ENCODE measurements at places on chromosomes 3 and 15. TPM values are rescaled to one million over a fixed set of nuclear protein-coding genes. Genes with fewer than 3 reads are reported as not detected.

DNA sequence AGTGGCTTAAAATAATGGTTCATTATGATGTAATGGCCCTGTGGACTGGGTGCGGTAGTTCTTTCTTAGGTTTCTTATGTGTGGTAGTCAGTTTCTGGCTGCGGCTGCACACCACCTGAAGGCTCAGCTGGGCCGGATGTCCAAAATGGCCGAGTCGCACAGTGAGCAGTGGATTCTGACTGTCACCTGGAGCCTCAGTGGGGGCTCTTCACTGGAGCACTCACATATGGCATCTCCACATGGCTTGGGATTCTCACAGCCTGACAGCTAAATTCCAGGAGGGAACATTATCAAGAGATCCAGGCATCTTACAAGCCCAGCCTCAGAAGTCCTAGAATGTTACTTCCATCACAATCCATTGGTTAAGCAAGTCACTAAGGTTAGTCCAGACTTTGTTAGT is 26.8 kb upstream of the ALDH1L1 start:
- H3K4me1 ChIP-seq: peaks cover 44% of the 10 kb centered on the region
- no peak for DNase-seq
- H3K27ac ChIP-seq: peak overlapping the region; percentile 95
- H3K4me3 ChIP-seq: no peak overlapping the region

DNA sequence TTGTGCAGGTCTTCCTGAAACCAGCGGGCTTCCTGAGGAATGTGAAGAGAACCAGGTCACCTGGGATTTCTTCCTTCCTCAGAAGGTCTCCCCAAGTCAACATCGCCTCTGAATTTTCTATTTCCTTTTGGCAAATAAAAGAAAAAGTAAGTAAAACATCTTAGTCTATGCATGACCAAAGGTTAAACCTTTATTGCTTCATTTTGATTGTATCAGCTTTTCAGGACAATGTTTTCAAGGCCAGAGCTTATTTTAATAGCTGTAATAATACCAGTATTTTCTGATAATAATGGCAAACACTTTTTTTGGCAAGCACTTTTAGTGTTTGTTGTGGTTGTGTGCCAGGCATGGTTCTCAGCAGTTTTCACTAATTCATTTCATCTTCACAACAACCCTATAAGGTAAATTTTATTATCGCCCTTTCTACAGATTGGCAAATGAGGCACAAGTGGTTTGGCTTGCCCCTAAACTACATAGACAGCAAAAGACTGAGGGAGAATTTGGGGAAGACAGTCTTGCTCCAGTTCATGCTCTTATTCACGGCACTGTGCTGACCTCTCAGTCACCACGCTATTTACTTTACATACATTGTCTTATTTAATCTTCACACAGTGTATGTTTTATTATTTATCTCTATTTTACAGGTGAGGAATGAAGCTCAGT is 110.4 kb downstream of the RPL22L1 start:
- H3K27me3 ChIP-seq: no peaks in the 10 kb centered on the region
- no peaks in the 10 kb centered on the region for H3K4me1 ChIP-seq
- DNase-seq: no peak
- H3K36me3 ChIP-seq: no peaks in the 10 kb centered on the region

DNA sequence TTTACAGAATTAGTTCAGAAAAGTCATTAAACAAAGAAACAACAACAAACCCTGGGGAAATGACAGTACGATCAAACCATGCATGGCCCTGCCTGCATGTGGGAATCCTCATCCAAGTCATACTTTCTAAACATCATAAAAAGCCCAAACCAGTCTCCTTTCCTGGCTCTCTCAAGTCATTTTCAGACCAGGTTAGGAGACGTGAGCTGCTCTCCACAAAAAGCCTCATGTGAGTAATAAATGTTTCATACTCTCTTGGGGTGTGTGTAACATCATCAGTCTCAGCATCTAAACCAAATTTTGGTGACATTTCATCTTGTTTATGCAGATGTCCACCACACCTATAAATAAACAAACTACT is 18.9 kb downstream of the GREM1 start:
- peaks cover 23% of the 10 kb centered on the region for H3K27me3 ChIP-seq
- no peaks in the 10 kb centered on the region for H3K36me3 ChIP-seq
- no peaks in the 10 kb centered on the region for H3K4me1 ChIP-seq

GRCh38 chr3:146414010-146414409 is 55.4 kb downstream of the PLSCR2 start:
- H3K36me3 ChIP-seq: no peaks in the 10 kb centered on the region
- no peak overlapping the region for H3K4me3 ChIP-seq
- no peak overlapping the region for H3K27ac ChIP-seq
- no peaks in the 10 kb centered on the region for H3K4me1 ChIP-seq

GRCh38 chr3:182108371-182108770 is 396.6 kb downstream of the SOX2 start:
- H3K27me3 ChIP-seq: no peaks in the 10 kb centered on the region
- no peaks in the 10 kb centered on the region for H3K36me3 ChIP-seq
- no peak for DNase-seq
- no peak overlapping the region for H3K4me3 ChIP-seq

- DNase-seq: no peak
- H3K36me3 ChIP-seq: no peaks in the 10 kb centered on the region
- H3K27ac ChIP-seq: no peak overlapping the region
These were observed 62.7 kb downstream of the EEFSEC start for GRCh38 chr3:128215800-128216495.

DNA sequence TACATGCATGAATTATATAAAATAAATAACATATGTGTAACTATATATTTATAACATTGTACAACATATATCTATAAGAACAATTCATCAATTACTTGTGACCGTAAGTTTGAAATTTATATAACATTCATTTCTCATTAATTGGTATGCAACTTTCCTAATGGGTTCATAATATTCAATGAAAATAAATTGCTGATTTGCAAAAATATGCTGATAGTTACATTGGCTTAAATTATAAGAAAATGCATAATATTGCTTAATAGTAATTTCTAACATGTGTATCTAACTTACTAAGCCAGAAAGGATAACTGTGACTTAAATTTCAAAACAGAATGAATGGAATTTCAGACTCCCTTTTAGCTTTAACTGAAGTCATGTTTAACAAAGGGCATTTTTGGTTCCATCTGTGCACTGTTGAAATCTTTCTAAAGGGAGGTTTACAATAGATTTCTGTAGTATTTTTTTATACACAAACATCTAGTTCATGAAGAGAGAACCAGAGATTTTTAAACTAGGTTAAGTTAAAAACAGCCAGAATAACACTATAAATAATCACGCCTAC is 310.9 kb downstream of the TBC1D5 start:
- DNase-seq: no peak
- H3K4me3 ChIP-seq: no peak overlapping the region
- no peaks in the 10 kb centered on the region for H3K27me3 ChIP-seq
- no peaks in the 10 kb centered on the region for H3K4me1 ChIP-seq
- no peak overlapping the region for H3K27ac ChIP-seq

- H3K4me1 ChIP-seq: no peaks in the 10 kb centered on the region
- H3K4me3 ChIP-seq: no peak overlapping the region
- no peak overlapping the region for H3K27ac ChIP-seq
- H3K36me3 ChIP-seq: no peaks in the 10 kb centered on the region
These were observed 4.8 kb downstream of the ADAMTSL3 start for GRCh38 chr15:83658430-83659416.

- DNase-seq: no peak
- no peak overlapping the region for H3K4me3 ChIP-seq
- no peak overlapping the region for H3K27ac ChIP-seq
These were observed 20.8 kb downstream of the FAM174B start for GRCh38 chr15:92634671-92635201.

The TP63 gene
- total RNA-seq: 4.9 TPM

DNA sequence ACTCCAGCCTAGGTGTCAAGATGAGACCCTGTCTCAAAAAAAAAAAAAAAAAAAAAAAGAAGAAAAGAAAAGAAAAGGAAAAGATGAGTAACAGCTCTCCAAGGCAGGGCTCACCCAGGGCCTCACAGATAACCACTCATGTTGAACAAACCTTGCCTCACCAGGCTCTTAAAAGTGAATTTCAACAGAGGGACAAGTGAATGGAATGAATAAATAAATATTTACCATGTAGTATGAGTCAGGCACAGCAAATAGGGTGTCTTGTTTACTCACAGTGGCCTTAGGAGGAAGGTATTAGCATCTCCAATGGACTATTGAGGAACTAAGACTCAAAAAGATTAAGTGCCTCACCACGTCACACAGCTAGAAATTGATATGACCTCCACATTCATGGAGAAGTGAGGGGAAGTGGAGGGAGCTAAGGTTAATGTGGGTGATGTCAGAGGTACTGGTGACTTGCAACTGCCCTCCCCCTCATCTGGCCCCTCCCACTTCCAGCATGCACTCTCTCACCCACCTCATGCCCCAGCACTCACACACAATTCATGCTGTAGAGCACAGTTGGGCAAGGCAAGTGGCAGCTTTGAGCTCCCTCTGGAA is 255.5 kb downstream of the UACA start:
- no peaks in the 10 kb centered on the region for H3K36me3 ChIP-seq
- peaks cover 33% of the 10 kb centered on the region for H3K4me1 ChIP-seq
- no peak overlapping the region for H3K4me3 ChIP-seq
- no peak overlapping the region for H3K27ac ChIP-seq
- H3K27me3 ChIP-seq: no peaks in the 10 kb centered on the region

- H3K4me3 ChIP-seq: no peak overlapping the region
- H3K36me3 ChIP-seq: no peaks in the 10 kb centered on the region
- peaks cover 10% of the 10 kb centered on the region for H3K4me1 ChIP-seq
- no peaks in the 10 kb centered on the region for H3K27me3 ChIP-seq
- no peak for DNase-seq
- H3K27ac ChIP-seq: no peak overlapping the region
These were observed 18.0 kb upstream of the EBLN2 start for GRCh38 chr3:73043414-73043813.

- no peak for DNase-seq
- H3K4me1 ChIP-seq: peaks cover 8% of the 10 kb centered on the region
- H3K4me3 ChIP-seq: no peak overlapping the region
- H3K27me3 ChIP-seq: no peaks in the 10 kb centered on the region
- no peak overlapping the region for H3K27ac ChIP-seq
These were observed 75.5 kb downstream of the NUP210 start for GRCh38 chr3:13344663-13345062.

The TRAT1 gene
- not detected for total RNA-seq

GRCh38 chr15:100221471-100222348 is 120.1 kb downstream of the ADAMTS17 start:
- H3K27ac ChIP-seq: no peak overlapping the region
- H3K4me3 ChIP-seq: no peak overlapping the region
- H3K4me1 ChIP-seq: no peaks in the 10 kb centered on the region

The SYNM gene
- total RNA-seq: 2.6 TPM

DNA sequence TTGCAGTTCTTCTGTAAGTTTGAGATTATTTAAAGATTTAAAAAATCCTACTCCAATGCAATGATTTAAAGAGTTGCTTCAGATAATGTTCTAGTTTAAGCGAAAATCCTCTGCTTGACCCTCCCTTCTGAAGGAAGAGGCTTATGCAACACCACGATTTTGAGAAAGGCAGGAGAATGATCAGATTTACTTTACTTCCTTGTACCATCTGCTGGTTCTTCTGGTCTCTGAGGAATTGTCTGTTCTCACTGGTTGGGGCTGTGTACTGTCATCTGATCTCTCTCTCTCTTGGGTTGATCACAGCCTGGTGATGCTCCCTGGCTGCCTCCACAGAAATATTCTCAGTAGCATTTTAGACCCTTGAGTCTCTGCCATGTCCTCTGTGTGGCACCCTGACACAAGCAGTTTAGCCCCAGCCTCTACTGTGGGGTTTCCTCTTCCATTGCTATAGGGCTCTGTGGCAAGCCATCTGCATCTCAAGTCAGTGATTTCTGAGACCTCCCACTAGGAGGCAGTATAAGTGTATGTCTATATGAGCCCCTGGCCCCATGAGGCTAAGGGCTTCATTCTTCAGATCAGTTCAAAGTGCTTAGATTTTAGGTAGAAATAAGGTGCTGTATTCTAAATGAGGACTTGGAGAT is 50.8 kb upstream of the PLAAT1 start:
- no peak overlapping the region for H3K27ac ChIP-seq
- H3K36me3 ChIP-seq: no peaks in the 10 kb centered on the region
- no peak overlapping the region for H3K4me3 ChIP-seq
- H3K27me3 ChIP-seq: no peaks in the 10 kb centered on the region

DNA sequence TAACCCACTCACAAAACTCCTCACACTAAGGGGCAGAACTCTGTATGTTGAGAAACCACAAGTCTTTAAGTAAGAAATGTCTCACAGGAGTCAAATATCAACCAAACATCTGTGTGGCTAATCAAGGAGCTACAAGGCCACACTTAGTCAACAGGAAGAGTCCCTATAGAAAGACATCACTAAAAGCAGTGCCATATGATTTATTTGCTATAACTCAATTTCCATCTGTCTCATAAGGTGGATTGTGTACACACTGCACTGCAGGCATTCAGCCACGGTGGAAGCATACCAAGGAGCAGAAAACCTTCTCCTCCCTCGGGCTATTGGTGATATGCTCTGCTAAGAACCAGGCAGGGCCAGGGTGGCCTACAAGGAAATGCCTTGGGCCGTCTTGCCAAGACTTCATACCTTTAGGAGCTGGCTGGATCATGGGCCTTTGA is 197.6 kb upstream of the CFAP20DC start:
- H3K27me3 ChIP-seq: no peaks in the 10 kb centered on the region
- DNase-seq: no peak
- H3K4me3 ChIP-seq: no peak overlapping the region
- peaks cover 5% of the 10 kb centered on the region for H3K4me1 ChIP-seq

DNA sequence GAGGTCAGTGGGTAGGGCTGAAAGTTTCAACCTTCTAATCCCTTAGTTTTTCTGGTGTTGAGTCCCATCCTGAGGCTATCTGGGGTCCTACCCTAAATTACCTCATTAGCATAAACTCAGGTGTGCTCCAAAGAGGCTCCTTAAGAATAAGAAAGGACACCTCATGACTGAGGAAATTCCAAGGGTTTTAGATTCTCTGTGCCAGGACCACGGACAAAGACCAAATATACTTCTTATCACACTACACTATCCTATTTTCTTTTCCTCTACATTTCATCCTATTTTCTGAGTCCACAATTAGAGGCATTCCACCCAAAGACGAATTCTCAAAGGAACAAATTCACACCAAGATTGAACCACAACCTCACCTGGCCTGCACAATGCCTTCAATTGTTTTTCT is 9.8 kb upstream of the THSD4 start:
- H3K36me3 ChIP-seq: no peaks in the 10 kb centered on the region
- H3K4me1 ChIP-seq: no peaks in the 10 kb centered on the region
- no peaks in the 10 kb centered on the region for H3K27me3 ChIP-seq
- no peak for DNase-seq

Data from A673 (cell line).